Upper lobe of left lung (tissue), 6 donors: ENCODE measurements at places on chromosomes 7 and 10.

DNA sequence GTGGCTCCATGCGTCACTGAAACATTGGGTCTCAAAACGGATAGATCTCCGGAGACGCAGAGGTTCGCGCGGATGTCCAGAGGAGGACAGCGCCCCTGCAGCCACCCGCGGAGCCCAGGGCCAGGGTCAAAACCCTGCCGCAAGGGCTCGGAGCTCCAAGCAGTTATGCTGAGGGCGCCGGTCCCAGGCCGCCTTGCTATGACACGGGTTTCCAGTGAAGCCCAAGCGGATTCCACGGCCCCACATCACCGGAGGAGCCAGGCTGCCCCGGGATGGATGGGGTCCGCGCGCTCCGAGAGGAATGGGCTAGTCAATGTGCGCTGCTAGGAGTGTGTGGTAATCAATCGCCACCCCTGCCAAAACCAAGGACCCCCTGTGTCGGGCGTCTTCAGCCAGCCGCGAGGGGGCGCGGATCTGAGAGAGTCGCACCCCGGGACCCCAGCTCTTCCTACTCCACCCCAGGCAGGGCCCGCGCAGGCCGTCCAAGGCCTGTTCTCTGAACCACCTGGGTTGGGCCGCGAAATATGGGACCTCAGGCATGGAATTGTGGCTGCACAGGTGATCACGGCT, 5.6 kb upstream of the EMX2 start:
- H3K27me3 ChIP-seq, result peaks cover 23% of the 10 kb centered on the region
- no peaks in the 10 kb centered on the region for H3K36me3 ChIP-seq
- H3K27ac ChIP-seq, result no peak overlapping the region
- H3K4me1 ChIP-seq, result peaks cover 22% of the 10 kb centered on the region

DNA sequence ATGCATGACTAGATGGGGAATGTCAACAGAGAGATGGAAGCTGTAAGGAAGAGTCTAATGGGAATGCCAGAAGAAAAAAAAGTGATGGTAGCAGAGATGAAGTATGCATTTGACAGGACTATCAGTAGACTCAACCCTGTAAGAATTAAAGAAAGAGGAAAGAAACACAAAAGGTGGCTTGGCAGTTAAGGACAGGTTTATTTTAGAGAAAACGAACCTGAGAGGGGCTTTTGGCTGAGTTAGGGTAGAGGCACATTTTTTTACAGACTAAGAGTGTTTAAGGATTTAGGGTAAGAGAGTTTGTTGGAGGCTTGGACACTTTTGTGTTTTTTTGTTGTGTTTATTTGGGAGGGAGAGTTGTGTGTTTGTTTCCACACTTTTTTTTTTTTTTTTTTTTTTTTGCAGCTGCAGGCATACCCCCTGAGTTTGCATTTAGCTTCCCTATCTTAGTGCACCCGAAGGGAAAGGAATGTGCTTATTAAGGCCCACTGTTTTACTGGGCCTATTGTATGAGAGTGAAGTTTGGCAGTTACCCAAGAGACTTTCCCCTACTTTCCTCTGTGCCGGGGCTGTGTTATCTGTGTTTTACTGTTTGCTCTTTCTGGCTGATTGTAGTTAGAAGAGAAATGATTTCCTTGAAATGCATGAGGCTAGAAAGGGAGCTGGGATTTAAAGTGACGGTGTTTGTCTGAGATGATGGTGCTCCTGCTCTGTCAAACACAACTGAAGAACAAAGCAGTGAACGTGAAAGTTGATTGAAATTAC, 32.0 kb downstream of the NPVF start:
- H3K4me3 ChIP-seq, result no peak overlapping the region
- no peaks in the 10 kb centered on the region for H3K4me1 ChIP-seq
- H3K27ac ChIP-seq, result no peak overlapping the region
- no peaks in the 10 kb centered on the region for H3K27me3 ChIP-seq

GRCh38 chr7:113883096-113883495, 35.7 kb downstream of the PPP1R3A start:
- H3K27me3 ChIP-seq, result no peaks in the 10 kb centered on the region
- H3K4me3 ChIP-seq, result no peak overlapping the region
- no peak for DNase-seq

DNA sequence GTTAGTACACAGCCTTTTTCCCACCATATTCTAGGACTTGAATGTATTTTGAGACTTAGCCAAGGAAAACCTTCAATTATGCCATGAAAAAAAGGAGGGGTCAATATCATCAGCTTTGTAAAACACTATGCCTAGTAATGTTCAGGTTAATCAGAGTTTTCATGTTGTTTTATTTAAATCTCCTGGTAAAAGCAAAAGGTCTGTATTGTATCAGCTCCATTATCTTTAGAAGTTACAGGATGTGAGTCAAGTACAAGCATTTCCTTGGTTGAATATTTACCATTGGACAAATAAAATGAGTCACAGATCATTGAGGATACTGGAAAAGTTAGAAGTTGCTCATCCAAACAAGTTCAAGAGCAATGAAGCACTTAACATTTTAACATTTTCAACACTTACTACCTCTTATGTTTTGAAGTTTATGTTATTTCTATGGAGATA, 89.9 kb upstream of the CAPZA2 start:
- no peak for DNase-seq
- H3K4me1 ChIP-seq, result peaks cover 2% of the 10 kb centered on the region
- no peaks in the 10 kb centered on the region for H3K36me3 ChIP-seq
- no peaks in the 10 kb centered on the region for H3K27me3 ChIP-seq
- no peak overlapping the region for H3K27ac ChIP-seq
- H3K4me3 ChIP-seq, result no peak overlapping the region

DNA sequence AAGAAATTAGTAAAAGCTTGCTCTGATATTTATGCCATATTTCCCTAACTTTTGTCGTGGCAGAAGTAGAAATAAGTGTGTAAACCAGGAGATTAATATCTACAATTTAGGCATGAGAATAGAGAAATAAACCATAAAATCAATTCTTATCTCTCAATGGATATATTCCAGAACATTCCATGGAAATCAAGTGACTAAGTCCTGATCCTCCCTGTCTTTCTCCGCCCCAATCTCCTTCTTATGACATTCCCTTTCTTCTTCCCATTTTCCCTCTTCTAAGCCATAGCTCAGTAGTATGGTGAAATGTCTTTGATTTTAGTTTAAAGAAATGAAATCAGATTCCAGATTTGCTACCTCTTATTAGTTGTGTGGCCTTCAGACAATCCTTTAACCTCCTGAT, 88.8 kb downstream of the TBXAS1 start:
- H3K27me3 ChIP-seq, result no peaks in the 10 kb centered on the region
- DNase-seq, result no peak
- H3K4me3 ChIP-seq, result no peak overlapping the region
- H3K4me1 ChIP-seq, result peaks cover 27% of the 10 kb centered on the region
- no peak overlapping the region for H3K27ac ChIP-seq
- no peaks in the 10 kb centered on the region for H3K36me3 ChIP-seq
